Activated CD4-positive, alpha-beta T cell treated with anti-CD3 and anti-CD28 coated beads for 4 hours (primary cell): ENCODE measurements at places on chromosomes 1 and 21.

DNA sequence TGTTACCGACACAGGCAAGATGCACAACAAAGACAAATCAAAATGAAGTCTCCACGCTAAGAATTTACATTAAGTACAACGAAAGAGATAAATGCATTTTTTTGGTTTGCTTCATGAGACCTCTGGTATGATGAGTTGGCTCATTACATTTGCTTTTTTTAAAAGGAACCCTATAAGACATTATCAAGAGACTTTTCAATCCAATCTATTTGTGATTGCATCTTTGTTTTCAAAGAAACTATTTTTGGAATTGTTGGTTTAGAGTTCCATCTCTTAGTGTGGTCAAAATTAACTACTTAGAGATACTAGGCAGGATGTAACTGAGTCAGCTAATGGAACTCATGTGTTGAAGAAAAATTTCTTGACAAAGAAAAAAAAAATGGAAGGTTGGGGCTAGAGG lies 200.1 kb downstream of the ZC3H11B start:
- no peak for DNase-seq

DNA sequence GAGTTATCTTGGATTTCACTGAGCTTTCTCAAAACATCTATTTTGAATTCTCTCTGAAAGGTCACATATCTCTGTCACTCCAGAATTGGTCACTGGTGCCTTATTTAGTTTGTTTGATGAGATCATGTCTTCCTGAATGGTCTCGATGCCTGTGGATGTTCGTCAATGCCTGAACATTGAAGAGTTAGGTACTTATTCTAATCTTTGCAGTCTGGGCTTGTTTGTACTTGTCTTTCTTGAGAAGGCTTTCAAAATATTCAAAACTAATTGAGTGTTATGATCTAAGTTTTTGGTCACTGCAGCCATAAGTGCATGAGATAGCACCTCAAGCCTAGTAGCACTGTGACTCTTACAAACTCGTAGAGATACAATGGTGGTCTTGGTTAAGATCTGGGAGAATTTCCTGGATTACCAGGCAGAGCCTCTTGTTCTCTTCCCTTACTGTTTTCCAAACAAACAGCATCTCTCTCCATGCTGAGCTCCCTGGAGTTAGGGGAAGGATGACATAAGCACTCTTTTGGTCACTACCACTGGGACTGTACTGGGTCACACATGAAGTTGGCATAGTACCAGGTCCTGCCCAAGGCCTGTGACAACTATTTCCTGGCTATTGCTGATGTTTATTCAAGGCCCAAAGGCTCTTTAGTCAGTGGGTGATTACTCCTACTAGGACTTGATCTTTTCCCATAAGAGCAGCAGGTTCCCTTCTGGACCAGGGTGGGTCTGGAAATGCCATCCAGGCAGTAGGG lies 25.6 kb downstream of the SLC22A15 start:
- no peak for DNase-seq

- no peak for DNase-seq
Measured at GRCh38 chr1:125118147-125118993, 3933.6 kb downstream of the SRGAP2C start.

DNA sequence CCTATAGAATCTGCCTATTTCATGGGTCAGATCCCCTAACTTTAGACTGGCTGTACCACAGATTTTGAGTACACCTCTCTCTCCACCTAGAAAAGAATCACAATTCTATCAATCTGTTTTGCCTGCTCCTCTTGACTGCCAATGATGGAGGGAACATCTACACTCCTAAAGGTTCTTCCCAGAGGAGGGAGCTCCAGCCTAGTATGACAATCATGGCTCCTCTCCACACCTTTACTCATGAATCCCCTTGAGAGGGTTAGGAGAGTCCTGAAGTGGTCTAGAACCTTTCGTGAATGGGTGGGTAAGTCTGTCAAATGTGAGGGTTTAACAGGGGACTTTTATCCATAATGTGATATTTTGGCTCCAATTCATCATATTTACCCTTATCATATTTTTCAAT lies 48.0 kb downstream of the DNAI4 start:
- no peak for DNase-seq

- no peak for DNase-seq
Measured at GRCh38 chr1:192998536-192998935, 60.6 kb downstream of the UCHL5 start.

- no peak for DNase-seq
Measured at GRCh38 chr1:209095627-209096595, 487.6 kb upstream of the CAMK1G start.

DNA sequence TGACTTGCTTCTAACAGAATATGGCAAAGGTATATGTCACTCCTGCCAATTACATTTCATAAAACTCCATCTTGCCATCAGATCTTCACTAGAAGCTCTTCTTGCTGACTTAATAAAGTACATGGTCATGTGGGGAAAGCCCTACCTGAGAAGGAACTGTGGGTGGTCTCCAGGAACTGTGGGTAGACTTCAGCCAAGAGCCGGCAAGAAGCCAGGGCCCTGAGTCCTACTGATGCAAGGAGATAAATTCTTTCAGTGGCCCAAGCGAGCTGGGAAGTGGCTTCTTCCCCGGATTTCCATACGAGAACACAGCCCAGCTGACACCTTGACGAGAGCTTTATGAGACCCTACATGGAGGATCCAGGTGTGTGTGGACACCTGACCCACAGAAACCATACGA lies 228.7 kb downstream of the SMYD3 start:
- no peak for DNase-seq

DNA sequence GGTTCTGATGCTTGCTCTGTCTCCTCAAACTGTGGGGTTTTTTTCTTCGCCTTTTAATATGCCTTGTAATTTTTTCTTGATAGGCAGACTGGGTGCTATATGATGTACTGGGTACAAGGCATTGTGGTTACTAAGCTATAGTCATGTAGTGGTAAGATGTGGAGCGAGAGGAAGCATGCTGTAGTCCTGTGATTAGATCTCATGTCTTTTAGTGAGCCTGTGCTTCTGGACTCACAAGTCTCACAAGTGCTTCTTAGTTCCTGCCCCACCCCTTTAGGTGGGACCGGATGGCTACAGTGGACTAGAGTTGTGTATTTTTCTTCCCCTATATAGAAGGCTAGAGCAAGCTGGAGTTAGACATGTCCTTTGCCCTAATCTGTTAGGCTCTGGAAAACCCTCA lies 178.7 kb downstream of the DNM3 start:
- DNase-seq = no peak

DNA sequence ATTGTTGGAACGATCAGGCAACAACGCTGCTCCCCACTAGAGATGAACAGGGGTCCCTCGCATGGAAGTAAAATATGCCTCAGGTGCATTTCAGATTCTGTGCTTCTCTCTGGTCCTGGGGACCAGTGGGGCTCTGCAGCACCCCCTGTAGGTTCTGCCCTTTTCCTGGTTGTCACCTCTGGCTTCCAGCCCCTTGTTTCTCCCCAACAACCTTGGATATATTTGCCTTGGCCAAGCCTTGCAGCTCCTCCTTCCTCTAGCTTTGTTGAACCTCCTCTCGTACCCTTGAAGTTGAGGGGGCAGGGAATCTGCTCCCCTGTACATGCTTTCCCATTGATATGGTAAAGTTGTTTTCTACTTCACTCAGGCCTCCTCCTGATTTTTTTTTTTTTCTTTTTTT lies 5.4 kb upstream of the RGSL1 start:
- no peak for DNase-seq

GRCh38 chr1:44830900-44831304 lies 12.2 kb downstream of the PTCH2 start:
- no peak for DNase-seq

DNA sequence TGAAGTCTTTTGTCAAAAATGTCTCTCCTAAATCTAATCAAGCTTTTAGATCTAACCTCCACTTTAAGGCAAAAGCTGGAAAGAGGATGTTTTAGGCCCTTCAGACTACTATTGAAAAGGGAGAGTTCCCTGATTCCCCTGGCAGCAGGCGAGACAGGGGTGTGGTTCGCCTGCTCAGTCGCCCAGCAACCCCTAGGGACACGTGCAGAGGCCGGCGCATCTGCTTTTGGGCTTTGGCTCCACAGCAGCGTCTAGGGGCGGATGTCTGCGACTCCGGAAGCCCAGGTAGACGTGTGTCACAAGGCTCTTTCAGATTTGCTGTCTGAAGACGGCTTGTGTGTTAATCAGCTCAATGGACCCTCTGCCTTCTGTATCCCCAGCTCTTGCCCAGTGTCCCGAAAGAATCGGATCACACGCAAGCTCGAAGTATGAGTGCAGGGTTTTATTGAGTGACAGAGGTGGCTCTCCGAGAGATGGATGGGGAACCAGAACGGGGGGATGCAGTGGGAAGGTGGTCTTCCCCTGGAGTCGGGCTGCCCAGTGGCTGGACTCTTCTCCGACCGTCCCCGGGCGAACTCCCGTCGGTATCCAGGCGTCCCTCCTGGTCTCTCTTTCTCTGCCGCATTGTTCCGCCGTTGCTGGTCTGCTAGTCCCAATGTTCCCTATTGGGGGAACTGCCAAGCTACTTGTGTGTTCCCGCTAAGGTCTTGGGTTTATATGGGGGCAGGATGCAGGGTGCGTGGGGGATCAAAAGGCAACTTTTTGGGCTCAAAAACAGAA lies 45.5 kb downstream of the OLFML2B start:
- no peak for DNase-seq

DNA sequence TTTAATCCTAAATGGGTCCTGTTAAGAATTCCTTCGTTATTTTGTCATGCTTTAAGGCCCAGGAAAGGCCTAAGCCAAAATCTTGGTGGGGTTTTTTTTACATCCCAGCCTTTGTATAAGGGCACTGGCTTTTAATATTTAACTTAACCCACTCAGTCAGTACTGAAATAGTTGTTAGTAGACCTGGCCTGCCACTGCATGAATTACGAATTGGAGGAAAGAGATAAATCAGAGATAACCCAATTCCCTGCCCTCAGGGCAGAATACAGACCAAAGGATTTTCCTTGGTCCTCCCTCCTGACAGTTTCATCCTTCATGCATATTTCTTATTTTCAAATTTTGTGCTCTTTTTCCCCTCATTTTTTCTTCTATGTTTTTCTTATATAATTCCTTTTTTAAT lies 193.0 kb downstream of the FASLG start:
- DNase-seq = no peak

DNA sequence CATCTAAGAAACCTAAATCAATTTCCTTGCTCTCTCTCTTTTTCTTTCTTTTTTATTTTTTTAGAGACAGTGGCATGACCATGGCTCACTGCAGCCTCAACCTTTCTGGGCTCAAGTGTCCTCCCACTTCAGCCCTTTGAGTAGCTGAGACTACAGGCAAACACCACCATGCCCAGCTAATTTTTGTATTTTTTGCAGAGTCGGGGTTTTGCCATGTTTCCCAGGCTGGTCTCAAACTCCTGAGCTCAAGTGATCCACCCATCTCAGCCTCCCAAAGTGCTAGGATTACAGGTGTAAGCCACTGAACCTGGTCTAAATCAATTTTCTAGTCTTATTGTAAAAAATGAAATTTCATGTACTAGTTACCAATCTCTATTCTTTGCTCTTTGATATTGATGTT lies 108.9 kb downstream of the LHX8 start:
- no peak for DNase-seq

DNA sequence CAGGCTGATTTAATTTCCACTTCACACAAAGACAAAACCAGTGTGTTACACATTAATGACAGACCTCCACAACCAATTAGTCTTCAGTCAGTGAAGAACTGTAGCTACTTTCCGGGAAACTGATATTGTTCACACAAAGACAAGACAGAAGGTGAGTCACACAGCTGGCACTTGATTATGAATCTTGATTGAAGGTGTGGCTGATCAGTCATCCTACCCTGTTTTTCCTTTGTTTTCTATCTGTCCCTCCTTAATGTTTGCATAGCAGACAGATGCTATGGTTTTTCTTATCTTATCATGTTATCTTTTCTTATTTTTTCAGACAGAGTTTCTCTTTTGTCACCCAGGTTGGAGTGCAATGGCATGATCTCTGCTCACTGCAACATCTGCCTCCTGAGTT lies 185.1 kb upstream of the GREM2 start:
- DNase-seq = no peak

GRCh38 chr1:108152782-108153222 lies 47.3 kb downstream of the SLC25A24 start:
- no peak for DNase-seq

DNA sequence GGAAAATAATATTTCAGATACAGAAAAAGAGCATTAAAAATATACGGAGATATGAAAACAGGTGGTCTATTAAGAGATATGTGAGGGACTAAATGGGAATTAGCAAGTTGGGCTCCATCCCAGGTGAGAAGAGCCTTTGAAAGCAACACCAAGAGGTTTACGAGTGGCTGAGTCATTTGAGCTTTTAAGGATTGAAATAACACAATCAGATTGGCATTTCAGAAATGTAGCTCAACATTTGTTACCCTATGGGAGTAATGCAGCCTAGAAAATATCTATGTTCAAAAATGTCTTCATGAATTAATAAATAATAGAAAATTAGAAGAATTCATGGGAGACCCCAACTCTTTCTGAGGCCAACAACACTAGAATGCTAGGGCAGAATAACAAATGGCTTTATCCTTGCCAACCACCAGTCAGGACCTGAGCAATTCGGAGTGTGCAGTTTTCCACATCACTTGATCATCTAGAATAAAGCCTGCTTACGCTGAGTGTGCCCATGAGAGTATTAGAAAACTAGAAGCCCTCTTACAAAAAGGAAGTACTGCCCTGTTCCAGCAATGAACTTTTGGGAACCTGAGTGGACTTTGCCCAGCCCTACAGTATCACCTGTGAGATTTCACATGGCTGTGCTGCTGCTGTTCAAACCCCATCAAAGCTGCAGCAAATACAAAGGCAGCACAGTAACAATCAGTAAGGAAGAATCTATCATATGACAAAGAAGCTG lies 538.0 kb upstream of the CAMK1G start:
- DNase-seq = no peak

GRCh38 chr1:6880951-6881690 lies 95.9 kb downstream of the CAMTA1 start:
- no peak for DNase-seq

- peak; percentile 56 for DNase-seq
Measured at GRCh38 chr1:167489571-167490340, 28.6 kb downstream of the CD247 start.

DNA sequence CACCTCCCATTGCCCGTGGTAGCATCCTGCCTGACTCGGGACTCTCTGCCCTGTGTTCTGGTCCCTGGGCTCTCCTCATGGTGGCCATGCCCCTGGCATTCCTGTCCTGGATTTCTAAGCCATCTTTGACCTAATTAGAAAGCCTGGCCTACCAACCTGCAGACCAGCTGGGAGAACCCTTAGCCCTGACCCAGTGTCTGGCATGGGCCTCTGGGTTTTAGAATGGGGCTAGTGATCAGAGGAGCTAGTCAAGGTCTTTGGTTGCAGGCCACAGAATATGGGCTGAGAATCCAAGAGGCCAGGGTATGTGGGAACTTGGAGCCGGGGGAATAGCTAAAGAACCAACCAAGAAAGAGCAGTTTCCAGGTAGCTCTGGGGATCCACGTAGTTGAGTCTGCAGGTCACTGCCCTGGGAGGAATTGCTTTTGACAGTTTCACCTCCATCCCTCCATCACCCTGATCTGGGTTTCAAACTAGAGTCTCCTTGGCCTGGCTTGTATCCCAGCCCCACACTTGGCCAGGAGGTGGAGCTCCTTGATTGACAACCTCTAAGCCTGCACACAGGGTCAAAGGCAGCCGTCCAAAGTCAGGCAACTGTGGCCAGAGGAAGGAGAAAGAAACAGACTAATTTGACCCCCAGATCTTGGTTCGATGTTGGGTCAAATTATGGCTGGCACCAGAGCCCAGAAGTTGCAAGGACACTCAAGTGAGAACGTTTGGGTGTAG lies 54.7 kb upstream of the ABCG1 start:
- peak; percentile 50 for DNase-seq
